ENCODE measurements at places on chromosomes 5 and 9. TPM values are rescaled to one million over a fixed set of nuclear protein-coding genes. Genes with fewer than 3 reads are reported as not detected.

- no peak overlapping the region for H3K27ac ChIP-seq
- DNase-seq: no peak
- H3K27me3 ChIP-seq: no peaks in the 10 kb centered on the region
- H3K36me3 ChIP-seq: no peaks in the 10 kb centered on the region
These were observed 79.2 kb downstream of the UBE2QL1 start for GRCh38 chr5:6527749-6528455.

- no peak overlapping the region for H3K4me3 ChIP-seq
These were observed 209.7 kb downstream of the GADD45G start for GRCh38 chr9:89814340-89815040.

DNA sequence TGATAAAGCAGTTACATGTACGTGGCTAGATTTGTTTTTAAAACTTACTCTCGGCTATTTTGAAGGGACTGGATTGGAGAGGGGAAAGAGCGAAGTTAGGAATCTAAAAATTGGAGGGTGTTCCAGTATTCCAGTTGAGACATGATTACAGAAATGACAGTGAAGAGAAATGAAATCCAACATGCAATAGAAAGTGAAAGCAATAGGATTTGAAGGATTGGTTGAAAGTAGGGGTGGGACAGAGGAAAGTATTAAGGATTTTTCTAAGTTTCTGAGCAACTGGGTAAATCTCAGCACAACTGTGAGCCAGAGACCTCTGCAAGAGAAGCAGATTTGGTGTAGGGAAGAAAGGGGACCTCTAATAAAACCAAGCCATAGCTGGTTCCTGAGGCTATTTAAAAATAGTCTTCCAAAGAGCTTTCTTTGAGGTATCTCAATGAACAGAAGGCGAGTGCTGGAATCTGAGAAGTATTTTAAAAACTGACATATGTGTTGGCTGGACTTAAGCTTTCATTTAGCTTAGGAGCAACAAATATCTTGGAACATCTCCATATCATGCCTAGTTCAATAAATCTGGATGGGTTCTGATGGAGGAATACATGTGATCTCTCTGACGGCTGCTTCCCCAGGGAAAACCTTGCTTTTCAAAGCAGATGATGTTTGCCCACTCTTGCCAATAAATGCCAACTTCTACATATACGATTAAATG, 110.4 kb upstream of the IFNK start:
- DNase-seq: no peak
- H3K27me3 ChIP-seq: no peaks in the 10 kb centered on the region
- H3K27ac ChIP-seq: peak overlapping the region; percentile 63
- H3K4me3 ChIP-seq: peak overlapping the region; percentile 50
- no peaks in the 10 kb centered on the region for H3K36me3 ChIP-seq
- H3K4me1 ChIP-seq: peaks cover 28% of the 10 kb centered on the region

Gene TMEM232
- 3.6 TPM for total RNA-seq

Gene PTGDS
- total RNA-seq: 3,579 TPM

Data from left ventricle myocardium inferior (tissue), 1 donor.